ENCODE measurements at places on chromosomes 2 and 18.

- no peak for DNase-seq
Observed at GRCh38 chr2:44778221-44778654, 163.3 kb upstream of the SIX3 start.

GRCh38 chr18:79199691-79200374 lies 130.6 kb downstream of the ATP9B start:
- no peak for DNase-seq

GRCh38 chr18:63604791-63605567 lies 17.8 kb downstream of the SERPINB13 start:
- peak; percentile 92 for DNase-seq

GRCh38 chr2:216287251-216287650 lies 85.0 kb downstream of the MARCHF4 start:
- DNase-seq: peak; percentile 8

DNA sequence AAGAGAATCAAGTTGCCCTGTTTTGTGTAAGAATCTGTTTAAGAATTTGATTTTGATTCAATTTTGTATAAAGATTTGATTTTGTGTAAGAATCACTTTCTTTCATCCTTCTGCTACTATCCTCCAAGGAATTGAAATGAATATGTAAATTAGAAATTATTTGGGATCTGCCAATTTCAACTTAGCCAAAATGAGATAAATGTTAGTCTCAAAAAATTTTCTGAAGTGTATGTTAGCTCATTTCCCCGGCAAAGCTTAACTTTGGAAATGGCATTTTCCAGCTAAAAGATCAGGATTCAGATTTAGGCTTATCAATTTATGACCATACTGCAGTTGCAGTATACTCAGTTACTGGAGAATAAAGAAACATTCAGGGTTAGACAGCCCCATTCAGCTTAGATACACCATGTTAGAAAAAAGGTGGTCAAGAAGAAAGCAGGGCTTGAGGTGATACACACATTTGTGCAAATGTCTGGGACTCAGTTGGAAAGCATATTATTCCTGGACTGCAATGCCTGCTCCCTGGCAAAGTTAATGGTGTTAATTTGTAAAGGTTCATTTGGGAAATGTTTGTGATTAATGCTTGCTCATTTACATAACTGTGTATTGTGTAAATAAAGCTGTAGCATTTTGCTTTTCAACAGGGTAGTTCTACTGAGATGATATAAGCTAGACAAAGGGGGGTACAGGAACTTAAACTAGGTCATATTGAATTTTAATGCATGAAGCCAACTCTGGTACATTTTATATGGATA lies 247.8 kb upstream of the SESTD1 start:
- no peak for DNase-seq

GRCh38 chr18:55064760-55065159 lies 105.5 kb upstream of the CCDC68 start:
- no peak for DNase-seq

DNA sequence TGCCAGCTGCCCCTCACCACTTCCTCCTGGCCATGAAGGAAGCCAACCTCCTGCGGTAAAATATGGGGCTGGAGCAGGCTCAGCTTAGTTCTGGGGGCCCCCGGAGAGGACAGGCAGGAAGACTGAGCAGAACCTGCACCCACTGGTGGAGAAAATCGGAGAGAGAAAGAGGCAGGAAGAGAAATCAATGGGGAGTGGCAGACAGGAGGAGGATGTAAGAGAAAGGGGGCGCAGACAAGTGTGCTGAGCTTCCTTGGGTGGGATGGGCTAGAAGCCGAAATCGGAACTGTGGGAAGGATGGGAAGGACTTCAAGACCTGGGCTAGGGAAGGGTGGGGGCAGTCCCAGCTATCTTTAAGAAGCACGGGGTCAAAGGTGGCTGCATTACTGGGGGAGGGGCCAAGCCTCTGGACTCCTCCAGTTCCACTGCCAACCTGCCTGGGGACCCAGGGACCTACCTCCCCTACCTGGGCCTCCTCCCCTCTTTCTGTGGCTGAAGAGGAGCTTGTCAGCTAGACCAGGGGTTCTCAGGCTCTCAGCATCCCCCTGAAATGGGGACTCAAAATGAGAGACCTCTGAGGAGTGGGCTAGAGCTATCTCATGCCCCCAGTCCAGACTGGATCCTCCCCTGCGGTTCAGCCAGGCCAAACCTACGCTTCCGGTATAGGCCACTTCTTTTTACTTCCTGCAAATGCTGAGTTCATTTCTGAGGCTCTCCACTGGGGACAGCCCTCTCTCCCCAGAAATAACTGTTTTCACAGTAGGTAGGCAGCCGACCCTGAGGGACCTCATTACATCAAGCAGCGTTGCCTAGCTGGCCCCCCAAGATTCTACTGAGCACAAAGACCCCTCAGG lies 33.6 kb upstream of the B3GNT7 start:
- no peak for DNase-seq

GRCh38 chr2:174970092-174970491 lies 35.1 kb downstream of the CHN1 start:
- DNase-seq: no peak

GRCh38 chr2:234272069-234272850 lies 221.8 kb downstream of the SPP2 start:
- DNase-seq: no peak

GRCh38 chr2:186835628-186836027 lies 13.3 kb downstream of the ZSWIM2 start:
- DNase-seq: no peak

- DNase-seq: no peak
Observed at GRCh38 chr2:164777847-164778461, 63.7 kb downstream of the COBLL1 start.

- no peak for DNase-seq
Observed at GRCh38 chr2:402721-403120, 114.8 kb upstream of the ALKAL2 start.

DNA sequence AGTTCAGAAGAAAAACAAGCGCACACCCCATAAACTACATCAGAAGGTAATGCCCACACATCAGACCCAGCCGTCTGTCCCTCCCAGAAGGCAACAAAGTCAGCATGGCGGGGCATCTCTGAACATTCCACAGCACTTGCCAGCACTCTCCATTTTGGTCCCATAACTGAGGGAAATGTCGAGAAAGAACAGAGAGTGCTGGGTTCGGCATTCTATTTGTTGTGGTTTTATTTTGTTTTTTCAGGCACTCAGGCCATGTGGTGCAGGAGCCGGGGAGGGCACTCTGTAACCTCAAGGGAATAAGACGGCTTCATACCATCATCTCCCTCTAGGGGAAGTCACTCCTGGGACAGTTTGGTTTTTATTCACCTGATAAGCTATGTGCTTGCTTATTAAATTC lies 156.0 kb downstream of the SEPTIN10 start:
- no peak for DNase-seq

DNA sequence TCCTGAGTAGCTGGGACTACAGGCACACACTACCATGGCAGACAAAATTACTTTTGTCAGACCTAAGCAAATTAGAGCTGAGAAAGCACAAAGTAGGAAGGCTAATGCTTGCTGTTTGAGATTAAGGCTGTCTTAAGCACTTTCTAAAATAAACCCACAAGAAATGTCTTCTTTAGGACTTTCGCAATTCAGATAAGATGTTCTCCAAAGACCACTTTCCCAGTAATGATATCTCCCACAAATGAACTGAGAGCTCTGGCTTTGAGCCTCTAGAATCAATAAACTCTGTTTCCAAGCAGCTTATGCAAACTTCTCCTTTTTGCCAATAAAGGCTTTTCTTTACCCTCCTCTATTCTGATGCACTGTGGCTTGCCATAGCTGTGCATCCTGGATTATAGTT lies 32.0 kb upstream of the GALNT1 start:
- DNase-seq: no peak

DNA sequence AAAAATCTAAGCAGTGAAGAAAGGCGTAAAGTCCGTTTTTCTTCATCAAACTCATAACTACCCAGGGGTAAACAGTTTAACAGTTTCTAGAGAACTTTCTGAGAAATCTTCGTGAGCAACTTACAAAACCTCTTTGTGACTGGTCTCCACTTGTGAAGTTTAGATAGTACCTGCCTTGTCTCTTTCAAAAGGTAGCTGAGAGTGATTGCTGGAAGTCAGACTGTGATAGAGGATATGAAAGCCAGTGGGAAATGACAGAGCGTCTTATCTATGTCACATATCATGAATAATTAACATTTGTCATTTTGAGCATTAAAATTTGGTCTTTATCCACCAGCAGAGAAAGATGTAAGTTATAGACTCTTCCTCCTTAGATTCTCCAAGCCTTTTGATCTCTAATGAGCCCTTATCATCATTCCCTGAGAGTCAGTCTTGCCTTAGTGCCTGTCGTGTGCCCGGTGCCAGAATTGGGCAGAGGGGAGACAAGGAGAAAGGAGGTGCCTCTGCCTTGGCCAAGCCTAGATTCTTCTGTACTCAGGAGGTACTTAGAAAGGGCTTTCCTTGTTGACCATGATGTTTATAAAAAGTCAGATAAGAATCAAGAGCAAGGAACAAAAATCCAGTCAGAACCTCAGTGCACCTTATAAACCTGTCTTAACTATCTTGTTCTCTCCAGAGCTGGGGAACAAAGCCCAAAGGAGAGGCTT lies 205.1 kb upstream of the EPAS1 start:
- DNase-seq: no peak

DNA sequence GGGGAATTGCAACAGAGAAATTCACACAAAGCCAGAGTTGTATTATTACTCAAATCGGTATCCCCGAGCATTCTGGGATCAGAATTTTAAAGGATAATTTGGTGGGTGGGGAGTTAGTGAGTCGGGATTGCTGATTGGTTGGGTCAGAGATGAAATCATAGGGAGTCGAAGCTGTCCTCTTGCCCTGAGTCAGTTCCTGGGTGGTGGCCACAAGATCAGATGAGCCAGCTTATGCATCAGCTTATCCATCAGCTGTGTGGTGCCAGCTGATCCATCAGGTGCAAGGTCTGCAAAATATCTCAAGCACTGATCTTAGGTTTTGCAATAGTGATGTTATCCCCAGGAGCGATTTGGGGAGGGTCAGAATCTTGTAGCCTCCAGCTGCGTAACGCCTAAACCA lies 34.3 kb upstream of the ITM2C start:
- DNase-seq: no peak

DNA sequence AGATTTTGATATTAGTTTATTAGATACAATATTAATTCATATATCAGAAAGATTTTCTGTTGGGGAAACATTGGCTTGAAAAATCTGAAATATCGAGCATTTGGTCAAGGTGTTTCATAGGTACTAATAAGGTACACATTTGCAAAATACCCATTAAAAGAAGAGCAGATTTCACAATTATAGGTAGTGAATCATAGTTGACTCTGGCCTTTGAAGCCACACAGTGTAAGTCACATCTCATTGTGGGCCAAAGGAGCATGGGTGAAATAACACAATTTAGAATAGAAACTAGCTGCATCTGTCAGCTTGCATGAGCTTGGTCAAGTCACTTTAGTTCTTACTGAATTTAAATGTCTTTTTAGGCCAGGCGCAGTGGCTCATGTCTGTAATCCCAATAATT lies 4.9 kb downstream of the KDM3A start:
- DNase-seq: no peak

GRCh38 chr2:26528836-26529235 lies 50.9 kb upstream of the OTOF start:
- DNase-seq: no peak

DNA sequence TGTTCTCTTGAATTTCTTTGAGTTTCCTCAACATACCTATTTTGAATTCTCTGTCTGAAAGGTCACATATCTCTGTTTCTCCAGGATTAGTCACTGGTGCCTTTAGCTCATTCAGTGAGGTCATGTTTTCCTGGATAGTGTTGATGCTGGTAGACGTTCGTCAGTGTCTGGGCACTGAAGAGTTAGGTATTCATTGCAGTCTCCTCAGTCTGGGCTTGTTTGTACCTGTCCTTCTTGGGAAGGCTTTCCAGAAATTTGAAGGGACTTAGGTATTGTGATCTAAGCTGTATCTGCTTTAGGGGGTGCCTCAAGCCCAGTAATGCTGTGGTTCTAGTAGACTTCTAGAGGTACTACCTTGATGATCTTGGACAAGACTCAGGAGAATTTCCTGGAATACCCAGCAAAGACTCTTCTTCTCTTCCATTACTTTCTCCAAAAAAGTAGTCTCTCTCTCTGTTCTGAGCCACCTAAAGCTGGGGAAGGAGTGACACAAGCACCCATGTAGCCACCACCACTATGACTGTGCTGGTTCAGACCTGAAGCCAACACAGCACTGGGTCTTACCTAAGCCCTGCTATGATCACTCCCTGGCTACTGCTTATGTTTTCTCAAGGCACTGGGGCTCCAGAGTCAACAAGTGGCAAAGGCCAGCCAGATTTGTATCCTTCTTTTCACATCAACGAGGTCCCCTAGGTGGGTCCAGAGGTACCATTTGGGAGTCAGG lies 852.0 kb downstream of the BCL11A start:
- DNase-seq: no peak

DNA sequence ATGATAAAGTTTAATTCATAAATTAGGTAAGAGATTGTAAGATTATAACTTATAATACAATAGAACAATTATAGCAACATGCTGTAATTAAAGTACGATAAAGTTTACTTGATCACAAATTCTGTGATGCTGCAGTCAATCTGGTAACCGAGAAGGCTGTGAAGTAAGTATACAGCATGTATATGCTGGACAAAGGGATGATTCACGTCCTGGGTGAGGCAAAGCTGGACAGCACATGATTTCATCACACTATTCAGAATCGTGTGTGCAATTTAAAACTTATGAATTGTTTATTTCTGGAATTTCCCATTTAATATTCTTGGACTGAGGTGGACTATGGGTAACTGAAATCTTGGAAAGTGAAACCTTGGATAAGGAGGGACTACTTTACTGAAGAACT lies 522.2 kb upstream of the CNTNAP5 start:
- DNase-seq: no peak

- DNase-seq: no peak
Observed at GRCh38 chr2:233846387-233847247, 7.7 kb downstream of the HJURP start.
